ENCODE measurements at places on chromosomes 2 and 18.

- no peak for DNase-seq
Measured at GRCh38 chr2:232571026-232571474, 20.6 kb downstream of the EIF4E2 start.

- no peak for DNase-seq
Measured at GRCh38 chr2:25250331-25251070, 82.1 kb upstream of the POMC start.

DNA sequence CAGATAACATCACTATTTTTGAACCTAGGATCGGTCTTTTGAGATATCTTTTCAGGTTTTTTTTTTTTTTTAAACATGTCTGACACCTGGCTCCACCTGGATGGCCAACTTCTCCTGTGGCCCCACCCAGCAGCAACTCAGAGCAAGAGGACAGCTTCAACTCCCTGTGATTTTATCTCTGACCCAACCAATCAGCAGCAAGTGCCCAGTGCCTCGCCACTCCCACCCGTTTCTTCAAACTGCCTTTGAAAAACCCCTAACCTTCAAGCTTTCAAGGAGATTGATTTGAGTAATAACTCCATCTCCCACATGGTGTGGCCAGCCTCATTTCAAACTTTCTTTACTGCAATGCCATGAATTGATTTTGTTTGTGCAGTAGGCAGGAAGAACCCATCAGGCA lies 19.0 kb downstream of the MYO3B start:
- no peak for DNase-seq

DNA sequence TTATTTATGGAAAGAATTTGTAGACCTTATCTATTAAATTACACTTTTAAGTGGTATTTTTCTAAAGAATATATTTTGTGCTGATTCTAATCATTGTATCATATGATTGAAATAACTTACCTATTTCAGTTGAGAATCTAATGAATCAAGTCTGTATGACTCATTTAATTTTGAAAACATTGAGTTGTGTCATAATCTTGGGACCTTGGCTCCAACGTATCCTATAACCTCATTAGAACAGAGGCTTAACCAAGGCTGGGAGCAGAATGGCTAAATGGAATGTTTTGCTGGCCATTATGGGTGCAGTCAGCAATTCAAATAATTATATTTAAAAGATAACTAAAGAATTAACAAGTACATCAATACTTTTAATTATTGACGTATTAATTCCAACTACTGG lies 19.6 kb upstream of the GULP1 start:
- no peak for DNase-seq

DNA sequence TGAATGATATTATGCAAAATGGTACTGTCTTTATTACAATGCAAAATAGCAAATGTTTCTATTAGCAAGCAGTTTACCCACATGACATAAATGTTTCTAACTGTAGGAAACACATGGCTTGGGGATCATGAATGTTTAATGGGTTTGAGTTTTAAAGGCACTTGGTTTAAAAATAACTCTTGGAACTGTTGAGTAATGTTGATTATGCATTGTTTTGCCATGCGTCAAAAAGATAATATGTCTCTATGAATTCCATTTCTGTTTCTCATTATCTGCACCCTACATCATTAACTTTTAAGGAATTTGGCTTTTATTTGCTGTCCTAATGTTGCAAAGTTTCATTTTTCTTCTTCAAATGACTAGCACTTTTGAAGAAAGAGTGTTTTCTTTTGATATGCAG lies 1355.5 kb downstream of the SUCLG1 start:
- DNase-seq, result no peak

DNA sequence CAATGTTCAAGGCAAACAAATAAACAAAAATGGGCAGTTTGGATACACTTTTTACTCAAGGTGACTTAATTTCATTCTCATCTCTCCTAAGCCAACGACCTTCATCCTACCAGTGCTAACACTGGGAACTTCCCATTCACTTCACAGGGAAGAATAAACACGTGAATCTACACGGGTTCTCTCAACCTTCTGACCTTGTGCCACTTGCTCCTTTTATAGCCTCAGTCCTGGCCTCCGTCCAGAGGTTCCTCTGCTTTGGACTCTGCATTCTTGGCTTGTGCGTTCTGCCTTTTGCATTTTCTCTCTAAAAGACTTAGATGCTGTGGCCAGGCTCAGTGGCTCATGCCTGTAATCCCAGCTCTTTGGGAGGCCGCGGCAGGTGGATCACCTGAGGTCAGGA lies 13.8 kb downstream of the ZNF2 start:
- peak; percentile 52 for DNase-seq
